ENCODE measurements at places on chromosomes 13 and 19. TPM values are rescaled to one million over a fixed set of nuclear protein-coding genes. Genes with fewer than 3 reads are reported as not detected.

DNA sequence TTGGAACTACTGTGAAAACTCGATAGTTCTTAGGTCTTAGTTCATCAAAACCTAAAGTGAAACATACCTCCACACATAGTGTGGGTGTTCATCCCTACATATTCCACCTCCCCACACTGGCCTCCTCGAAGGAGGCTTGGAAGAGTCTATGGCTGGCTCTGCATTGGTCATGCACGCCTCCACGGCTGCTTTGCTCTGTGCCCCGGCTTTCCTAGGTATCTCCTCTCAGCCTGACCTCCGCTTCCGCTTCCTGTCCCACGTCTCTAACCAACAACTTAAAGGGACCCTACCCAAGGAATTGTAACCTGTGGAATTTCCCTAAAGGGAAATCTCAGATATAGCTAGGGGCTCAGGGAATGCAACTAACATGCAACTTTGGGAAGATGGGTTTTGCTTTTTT lies 79.7 kb upstream of the MBNL2 start:
- peak; percentile 47 for DNase-seq

GRCh38 chr13:75633285-75633684 lies 2.8 kb upstream of the LMO7 start:
- no peak for DNase-seq

DNA sequence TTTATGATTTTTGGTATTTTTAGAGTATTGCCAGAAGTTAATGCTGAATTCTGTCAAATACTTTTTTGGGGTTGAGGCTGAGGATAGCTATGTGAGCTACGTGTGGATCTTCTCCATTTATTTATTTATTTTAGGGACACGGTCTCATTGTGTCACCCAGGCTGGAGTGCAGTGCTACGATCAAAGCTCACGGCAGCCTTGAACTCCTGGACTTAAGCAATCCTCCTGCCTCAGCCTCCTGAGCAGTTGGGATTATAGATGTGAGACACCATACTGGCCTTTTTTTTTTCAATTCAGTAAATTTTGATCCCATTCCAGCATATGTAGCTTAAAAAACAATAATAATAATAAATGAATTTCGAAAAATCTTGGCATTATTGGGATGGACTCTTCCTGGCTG lies 21.1 kb downstream of the ING1 start:
- no peak for DNase-seq

GRCh38 chr13:83819156-83819555 lies 63.1 kb downstream of the SLITRK1 start:
- DNase-seq = no peak

- DNase-seq = no peak
These were observed 26.4 kb upstream of the IGFL1 start for GRCh38 chr19:46202872-46203860.

DNA sequence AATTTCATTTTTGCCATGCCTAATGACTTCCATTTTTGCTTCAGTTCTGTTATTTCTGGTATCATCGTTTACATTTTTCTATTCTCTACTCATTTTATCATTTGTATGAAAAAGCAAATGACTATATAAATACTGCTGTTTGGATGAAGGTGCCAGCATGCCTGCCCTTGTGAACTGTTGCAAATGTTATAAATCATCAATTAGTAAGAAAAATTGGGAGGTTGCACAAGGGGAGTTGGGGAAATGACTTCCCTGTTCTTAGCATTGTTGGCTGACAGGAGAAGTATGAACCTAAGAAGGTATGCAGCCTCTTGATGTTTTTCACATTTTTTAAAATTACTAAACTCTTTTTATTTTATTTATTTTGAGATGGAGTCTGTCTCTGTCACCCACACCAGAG lies 15.1 kb downstream of the SAFB start:
- no peak for DNase-seq

- no peak for DNase-seq
These were observed 31.5 kb downstream of the TDRD12 start for GRCh38 chr19:32751066-32751465.

DNA sequence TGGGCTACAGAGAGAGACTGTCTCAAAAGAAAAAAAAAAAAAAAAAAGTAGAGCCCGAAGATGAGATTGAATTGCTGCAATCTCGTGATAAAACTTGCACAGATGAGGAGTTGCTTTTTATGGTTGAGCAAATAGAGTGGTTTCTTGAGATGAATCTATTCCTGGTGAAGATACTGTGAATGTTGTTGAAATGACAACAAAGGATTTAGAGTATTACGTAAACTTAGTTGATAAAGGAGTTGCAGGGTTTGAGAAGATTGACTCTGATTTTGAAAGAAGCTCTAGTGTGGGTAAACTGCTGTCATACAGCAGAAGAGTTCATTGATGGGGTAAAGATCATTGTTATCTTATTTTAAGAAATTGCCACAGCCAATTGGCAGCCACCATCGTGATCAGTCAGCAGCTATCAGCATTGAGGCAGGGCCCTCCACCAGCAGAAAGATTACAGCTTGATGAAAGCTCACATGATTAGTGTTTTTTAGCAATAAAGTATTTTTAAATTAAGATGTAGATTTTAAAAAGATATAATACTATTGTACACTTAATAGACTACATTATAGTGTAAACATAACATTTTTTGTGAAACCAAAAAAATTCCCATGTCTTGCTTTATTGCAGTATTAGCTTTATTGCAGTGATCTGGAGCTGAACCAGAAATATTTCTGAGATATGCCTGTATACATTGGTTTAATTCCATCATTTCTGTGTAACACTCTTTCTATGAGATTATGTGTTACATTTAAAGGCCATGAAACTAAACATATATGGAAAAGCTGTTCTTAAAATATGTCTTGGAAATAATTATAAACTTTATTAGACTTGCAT lies 43.1 kb downstream of the ZMYM2 start:
- no peak for DNase-seq

DNA sequence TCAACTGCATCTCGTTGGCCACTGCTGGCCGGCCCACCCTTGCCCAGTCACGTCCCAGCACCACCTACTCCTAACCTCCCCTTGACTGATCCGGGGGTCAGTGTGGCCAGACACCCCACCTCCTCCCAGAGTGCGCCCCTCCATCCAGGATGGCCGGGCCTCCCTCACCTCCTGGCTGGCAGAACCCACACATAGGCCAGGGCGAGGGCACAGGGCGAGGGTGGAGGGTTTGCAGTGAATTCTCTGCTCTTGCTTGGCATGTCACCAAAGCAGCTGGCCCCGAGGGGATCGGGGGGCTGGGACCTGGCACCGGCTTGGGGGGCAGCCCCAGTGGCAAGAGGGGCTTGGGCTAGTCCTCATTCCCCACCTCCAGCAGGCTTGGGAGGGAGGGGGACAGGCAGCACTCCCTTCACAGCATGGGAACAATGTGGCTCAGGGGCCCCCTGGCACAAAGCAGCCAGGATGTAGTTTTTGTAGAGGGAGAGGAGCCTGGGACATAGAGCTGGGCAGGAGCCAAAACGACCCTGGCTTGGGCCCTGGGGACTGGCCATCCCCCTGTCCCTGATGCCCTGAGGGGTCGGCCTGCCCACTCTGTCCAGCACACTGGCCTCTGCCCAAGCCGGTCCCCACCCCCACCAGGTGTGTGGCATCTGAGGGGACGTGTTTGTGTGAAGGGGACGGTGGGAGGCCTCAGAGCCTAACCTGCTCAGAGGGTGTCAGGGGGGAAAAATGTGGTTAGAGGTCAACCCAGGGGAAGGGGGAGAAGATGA lies 28.5 kb upstream of the ASF1B start:
- DNase-seq = no peak

DNA sequence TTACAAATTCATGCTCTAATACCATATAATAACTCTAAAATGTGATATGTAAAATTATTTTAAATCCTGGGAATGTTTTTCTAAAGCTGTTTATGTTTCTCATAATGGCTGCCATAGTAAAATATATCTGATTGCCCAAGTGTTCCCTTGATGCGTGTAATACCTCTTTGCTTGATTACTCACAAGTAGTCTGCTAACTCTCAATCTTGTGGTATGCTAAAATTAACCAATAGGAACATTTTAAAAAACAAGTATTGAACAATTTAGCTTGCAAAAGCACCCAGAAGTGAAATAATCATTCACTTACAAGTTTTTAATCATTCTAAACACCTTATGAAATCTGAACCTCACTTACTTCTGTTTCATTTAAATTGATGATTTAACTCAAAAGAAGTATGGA lies 386.0 kb upstream of the ATXN8OS start:
- DNase-seq = no peak

Gene LHFPL6
- 54.3 TPM for total RNA-seq

Gene IGSF23
- total RNA-seq = not detected

Gene C19orf18
- 2.0 TPM for total RNA-seq

Measured in left ventricle myocardium superior (tissue), 1 donor.